ENCODE measurements at places on chromosomes 3 and 15.

DNA sequence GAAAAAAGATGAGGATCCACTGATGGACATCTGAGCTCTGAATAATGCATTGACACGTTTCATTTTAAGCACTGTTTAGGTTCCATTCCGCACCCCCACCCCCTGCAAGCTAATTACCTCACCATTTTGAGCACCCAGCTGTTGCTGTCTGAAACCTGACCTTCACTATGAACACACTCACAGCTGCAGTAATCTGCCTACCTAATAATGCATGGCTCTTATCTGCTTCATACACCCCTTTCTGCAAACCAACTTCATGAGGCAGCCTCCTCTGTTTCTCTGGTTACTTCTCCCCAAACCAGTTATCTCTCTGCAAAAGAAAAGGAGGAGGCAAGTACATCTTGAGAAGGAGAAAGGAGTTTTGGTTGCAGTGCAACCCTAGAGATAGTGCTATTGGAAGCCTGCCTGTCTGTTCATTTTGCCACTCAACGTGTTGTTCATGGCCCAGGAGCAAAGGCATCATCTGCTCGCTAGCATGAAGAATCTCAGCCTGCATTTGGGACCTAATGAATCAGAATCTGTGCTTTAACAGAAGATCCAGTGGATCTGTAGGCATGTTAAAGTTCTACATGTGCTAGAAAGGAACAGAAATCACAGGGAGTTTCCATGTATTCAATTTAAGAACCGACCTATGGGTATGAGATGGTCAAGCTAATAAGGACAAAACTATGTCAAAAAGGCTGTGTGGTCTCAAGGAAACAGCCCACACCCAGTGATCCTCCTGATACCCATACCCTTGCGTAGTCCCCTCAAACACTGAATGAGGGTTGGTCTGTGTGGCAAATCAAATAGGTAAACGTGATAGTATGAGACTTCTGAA is 87.2 kb downstream of the MB21D2 start:
- DNase-seq: no peak

DNA sequence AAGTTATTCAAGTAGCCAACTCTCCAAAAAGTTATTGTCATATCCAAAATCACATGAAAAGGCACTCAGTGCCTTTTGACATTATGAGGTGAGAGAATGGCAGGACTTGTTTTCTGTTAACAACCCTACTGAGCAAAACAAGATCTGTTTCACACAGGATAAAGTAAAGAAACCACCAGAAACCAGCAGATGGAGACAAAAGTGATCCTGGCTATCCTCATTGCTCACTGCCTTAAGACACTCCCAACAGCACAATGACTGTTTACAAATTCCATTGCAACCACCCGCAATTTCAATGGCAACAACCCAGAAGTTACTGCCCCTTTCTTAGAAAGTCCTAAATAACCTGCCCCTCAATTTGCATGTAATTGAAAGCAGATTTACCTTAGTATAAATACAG is 352.6 kb upstream of the NDN start:
- DNase-seq: no peak

- DNase-seq: no peak
Measured at GRCh38 chr3:48594417-48595049, 596 bp downstream of the COL7A1 start.

DNA sequence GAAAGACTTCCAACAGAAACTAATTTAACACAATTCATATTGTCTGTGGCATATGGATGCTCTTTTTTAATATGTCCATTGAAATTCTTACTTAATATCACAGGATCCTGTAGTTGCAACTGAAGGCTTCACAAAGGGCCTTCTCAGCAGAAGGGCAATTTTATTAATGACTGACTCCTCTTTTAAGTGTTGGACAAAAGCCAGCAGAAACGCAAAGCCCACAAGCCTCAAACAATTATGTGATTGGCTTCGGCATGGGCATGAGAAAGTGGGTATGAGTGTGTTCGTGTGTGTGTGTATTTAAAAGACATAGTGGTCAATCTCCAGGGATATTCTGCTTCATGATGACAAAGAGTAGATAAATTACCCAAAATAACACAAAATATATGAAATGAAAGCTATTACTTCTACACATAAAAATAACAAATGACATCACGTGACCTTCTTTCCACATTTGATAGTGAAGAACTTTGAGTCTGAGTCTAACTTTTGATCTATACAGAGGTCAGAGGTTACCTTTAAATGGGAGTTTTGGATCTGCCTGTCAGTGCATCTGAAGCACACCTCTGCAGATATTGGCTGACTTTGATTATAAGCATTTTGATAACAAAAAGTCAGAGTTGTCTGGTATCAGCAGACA is 496.9 kb downstream of the CADM2 start:
- DNase-seq: no peak

DNA sequence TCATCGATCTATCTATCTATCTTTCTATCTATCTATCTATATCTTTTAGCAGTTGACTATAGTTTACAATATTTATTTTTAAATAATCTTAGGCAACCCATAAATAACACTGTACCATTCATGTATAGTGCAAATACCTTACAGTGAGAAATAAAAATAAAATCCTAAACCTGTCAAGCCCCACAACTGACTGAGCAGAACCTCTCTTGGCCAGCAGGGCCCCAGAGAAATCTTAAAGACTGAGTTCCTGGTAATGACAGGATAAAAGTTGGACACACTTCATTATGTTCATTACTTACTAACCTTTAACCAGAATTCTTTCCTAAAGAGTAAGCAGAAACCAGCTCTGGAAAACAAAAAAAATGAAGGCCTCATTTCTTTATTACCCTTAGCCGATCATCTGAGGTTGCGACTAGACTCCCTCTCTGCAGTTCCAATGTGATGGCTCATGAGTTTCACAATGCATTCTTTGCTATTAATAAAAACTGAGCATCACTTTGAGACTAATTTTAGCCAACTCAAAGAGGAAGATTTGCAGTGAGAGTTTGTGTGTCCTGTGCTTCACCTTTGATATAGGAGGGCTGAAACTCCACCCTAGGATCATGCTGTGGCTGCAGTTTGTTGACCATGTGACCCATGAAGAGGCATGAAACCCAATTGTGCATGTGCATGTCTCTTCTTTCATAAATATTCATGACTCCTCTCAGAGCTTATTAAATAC is 1072.0 kb downstream of the NSUN3 start:
- no peak for DNase-seq

DNA sequence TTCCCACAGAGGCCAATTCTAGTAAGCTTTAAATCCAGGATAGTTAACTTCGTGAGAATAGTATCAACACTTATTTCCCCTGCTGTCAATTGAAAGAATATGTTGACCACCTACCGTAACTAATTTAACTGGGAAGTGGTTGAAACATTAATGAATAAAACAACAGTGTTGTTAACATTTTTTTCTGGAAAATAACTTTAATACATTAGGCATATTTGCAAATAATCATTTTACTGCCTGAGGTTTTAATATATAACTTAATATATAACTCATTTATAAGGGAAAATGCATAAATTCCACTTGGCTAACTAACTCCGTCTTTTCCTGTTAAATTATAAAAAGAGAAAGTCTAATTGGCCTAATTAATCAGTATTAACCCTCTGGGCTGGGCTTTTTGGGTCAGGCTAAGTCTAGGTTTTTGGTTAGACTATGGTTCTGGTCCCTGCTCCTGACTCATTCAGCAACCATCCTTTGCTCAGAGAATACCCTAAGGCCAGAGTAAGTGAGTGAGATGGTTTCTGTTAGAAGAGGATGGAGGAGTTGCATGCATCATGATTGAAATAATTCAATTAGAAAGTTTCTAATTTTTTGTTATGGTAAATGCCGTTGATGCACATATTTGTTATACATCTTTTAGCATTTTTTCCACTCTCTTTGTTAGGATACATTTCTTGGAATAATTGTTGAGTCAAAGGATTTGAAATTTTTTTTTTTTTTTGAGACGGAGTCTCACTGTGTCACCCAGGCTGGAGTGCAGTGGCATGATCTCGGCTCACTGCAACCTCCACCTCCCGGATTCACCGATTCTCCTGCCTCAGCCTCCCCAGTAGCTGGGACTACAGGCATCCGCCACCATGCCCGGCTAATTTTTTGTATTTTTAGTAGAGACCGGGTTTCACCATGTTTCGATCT is 10.8 kb upstream of the SKIL start:
- DNase-seq: no peak

DNA sequence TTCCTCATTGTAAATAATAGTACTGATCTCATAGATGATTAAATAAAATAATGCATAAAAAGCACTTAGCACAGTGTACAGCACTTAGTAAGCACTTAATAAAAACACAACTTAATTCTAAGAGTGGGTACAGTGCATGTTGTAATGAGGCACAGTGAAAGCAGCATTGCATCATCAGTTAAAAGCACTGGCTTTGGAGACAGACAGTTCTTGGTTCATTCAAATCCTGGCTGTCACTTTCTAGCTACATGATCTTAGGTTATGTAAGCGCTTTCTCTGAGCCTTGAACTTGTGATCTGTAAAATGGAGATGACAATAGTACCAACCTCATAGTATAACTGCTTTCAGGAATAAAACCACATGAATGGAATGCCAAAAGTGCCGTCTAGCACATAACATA is 151.5 kb downstream of the DPH6 start:
- DNase-seq: no peak

DNA sequence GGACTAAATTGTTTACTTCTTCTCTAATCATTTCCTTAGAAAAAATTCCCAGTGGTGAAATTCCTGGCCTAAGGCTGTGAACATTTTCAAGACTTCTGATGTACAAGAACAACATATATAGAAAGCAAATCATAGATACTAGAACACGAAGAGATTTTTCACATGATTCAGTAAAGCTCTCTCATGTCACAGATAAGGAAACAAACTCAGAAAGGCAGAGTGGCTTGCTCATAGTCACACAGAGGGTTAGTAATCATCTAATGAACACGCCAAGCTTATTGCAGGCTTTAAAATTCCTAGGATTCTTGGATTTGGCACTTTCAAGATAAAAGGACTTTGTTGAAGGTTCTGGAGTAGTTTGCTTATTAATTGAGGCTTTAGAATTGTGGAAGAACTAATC is 26.2 kb downstream of the CRTAP start:
- DNase-seq: no peak

DNA sequence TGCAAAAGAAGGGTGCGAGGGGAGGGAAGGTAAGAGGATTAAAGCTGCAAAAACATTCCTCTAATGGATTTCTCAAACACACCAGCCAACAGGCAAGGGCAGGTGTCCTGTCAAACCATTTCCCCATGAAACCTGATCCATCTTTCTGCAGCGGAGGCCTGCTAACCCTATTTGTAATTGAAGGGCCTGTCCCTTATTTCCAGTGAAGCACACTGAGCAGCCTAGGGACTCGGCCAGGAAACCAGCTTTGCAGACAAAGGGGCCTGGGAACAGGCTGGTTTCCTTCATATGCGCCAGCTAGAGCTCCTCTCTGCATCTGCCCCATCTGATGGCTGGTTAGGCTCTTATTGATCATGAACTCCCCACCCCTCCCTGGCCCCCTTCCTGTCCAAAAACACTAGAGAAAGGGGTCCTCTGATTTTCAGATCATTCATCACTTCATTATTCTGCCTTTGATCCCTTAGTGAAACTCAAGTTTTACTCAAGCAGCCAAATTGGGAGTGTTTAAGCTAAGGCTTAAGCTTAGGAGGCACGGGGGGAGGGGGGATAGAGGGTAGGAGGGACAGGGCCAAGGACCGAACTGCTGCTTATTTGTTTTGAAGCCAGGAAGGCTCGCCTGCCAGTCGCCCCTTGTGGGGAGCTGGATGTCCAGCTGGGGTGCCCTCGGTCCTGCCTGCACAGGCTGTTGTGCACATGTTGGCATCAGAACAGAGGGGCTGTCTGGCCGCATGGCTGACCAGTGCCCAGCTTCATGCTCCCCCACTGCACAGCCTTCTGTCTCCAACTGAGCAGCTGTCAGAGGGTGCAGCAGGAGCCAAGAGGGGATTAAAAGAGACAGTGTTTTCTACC is 53.1 kb downstream of the BOC start:
- no peak for DNase-seq

- DNase-seq: no peak
Measured at GRCh38 chr3:51538115-51538458, 432 bp upstream of the RAD54L2 start.

DNA sequence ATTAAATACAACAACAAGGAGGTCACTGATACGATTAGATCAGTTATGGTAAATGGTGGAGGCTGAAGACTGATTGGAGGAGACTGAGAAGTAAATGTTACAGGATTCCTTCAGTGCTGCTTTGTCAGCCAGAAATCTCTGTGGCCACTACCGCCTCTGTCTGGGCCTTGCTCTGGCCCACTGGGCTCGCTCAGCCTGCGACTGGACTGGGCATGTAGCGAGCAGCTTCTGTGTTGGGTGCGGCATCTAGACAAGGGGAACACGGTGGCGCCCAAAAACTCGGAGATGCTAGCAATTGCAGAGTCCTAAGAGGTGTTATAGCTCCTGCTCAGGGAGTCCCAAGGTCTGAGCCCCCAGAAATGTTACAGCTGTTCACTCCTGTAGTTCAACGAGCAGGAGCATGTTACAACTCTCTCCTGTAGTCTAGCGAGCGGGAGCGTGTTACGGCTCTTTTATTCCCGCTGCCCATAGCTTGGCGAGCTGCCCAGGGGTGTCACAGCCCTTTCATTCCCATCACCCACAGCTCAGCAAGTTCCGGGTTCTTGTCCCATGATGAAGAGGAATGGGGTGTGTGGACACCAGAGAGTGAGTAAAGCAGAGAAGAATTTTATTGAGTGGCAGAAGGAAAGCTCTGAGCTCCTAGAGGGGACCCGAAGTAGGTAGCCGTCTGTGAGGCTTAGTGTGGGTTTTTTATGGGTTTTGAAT is 24.7 kb downstream of the SLC15A2 start:
- no peak for DNase-seq

- no peak for DNase-seq
Measured at GRCh38 chr3:61729038-61729634, 167.8 kb downstream of the PTPRG start.

- DNase-seq: no peak
Measured at GRCh38 chr3:171741377-171741776, 68.9 kb downstream of the PLD1 start.

DNA sequence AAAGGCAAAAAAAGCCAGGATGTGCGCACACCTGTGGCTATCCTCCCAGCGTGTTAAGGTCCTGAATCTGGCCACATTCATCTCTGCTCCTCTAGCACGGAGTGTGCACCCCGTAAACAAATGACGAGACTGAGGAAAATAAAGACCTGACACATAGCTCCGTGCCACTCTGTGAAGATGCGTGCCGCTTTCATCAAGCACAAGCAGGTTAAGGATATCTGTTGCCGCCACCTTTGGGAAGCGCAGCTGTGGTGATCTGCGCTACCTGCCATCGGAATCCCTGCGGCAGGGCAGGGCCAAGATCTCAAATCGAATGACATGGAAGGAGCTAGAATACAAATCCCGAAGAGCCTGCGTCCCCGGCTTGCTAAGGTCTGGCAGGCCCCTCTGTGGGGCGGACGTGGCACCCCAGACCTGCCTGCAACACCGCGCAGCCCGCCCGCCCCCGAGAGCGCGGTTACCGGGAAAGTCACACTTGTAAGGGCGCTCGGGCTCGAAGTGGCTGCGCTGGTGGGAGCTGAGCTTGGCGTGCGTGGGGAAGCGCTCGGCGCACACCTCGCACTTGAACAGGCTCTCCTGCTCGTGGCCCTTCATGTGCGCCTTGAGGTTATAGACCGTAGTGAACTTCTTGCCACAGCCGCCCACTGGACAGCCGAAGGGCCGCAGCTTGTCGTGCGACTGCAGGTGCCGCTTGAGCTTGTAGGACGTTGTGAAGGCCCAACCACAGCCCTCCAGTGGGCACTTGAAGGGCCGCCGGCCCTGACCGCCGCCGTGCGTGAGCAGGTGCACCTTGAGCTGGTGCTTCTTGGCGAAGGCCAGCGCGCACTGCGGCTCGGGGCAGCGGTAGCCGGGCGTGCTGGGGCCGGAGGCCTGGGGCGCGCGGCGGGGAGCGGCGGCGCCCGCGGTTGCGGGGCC is 936 bp downstream of the ZXDC start:
- peak; percentile 30 for DNase-seq

All from CD4-positive, alpha-beta T cell treated with Interleukin-21 for 1 hour (primary cell).